ENCODE measurements at places on chromosomes 5 and 9.

DNA sequence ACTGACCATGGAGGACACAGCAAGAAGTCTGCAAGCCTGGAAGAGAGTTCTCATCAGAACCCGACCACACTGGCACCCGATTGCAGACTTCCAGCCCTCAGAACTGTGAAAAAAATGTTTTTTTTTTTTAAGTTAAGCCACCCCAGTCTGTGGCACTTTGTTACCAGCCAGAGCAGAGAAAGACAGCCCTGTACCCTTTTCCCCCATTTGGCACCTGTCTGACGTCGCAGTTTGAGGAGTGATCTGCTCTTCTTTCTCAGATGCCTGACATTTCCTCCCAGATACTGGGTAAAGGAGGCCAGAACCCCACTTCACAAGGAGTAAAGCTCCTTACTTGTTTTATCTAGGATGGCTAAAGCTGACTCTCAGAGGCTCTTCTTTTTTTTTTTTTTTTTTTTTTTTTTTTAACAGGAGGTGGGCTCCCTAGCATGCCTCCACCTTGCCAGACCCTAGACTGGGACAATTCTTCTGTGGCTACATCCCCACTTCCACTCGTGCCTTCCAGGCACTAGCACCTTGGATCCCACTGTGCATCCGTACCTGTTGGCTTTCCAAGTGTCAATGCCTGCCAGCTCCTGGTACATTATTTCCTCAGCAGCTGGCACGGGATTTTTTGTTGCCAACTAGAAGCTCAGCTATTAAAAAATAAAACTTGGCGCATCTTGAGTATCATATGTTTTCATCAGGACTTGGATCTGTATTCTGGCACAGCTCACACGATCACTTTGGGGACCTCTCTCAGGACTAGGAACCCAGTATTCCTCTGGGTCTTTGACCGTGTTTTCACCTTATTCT lies 14.4 kb downstream of the CAMK4 start:
- DNase-seq, result no peak

DNA sequence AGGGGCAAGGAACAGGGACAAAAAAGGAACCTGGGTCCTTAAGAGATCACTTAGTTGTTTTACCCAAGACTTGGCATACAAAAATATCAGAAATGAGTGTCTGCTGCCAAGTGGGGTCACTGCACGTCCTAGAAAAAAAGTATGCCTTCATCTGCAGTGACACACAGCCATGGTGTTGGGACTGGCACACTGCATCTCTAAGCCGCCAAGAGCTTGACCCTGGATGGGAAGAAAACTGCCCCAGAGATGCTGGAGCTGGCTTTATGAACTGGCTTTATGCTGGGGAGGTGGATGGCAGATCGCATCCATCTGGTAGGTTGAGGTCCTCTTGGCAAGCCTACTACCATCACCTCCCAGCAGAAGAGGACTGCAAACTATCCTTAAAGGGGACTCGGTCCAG lies 51.7 kb downstream of the IRF1 start:
- DNase-seq, result no peak

DNA sequence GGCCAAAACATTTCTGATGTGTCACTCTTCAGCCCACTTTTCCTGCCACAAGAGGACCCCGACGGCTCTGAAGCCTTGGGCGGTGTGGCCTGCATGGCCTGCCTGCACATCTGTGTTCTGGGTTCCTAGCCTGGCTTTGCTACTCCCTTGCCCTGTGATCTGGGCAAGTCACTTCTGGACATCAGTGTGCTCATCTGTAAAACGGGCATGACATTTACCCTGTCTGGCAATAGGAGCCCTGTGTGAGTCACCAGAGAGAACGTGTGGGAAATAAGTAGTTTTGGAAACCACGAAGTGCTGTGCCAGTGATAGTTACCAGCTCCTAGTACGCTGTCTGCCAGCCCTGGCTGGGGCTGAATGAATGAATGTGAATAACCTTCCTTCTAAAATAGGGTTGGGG lies 90.8 kb downstream of the MACROH2A1 start:
- no peak for DNase-seq

- no peak for DNase-seq
Measured at GRCh38 chr5:622359-622758, 10.2 kb downstream of the CEP72 start.

GRCh38 chr9:106717686-106718085 lies 145.3 kb upstream of the ZNF462 start:
- DNase-seq, result no peak

DNA sequence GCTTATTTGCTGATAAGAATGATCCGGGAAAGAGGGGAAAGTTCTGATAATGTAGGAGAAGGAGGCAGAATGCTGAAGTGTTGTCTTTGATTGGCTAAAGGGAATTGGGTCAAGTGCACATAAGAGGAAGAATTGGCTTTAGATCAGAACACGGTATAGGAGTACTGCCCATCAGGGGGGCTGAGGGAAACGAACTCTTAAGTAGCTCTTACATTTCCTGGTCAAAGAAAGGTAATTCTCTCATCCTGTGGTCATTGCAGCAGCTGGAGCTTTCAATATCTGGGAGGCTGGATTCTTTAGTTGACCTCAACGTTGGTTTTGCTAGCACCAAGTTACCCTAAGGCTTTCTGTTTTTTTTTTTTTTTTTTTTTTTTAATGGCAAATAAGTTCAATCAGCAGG lies 178.7 kb upstream of the NR3C1 start:
- no peak for DNase-seq

- no peak for DNase-seq
Measured at GRCh38 chr5:123285122-123286023, 137.8 kb downstream of the CEP120 start.

DNA sequence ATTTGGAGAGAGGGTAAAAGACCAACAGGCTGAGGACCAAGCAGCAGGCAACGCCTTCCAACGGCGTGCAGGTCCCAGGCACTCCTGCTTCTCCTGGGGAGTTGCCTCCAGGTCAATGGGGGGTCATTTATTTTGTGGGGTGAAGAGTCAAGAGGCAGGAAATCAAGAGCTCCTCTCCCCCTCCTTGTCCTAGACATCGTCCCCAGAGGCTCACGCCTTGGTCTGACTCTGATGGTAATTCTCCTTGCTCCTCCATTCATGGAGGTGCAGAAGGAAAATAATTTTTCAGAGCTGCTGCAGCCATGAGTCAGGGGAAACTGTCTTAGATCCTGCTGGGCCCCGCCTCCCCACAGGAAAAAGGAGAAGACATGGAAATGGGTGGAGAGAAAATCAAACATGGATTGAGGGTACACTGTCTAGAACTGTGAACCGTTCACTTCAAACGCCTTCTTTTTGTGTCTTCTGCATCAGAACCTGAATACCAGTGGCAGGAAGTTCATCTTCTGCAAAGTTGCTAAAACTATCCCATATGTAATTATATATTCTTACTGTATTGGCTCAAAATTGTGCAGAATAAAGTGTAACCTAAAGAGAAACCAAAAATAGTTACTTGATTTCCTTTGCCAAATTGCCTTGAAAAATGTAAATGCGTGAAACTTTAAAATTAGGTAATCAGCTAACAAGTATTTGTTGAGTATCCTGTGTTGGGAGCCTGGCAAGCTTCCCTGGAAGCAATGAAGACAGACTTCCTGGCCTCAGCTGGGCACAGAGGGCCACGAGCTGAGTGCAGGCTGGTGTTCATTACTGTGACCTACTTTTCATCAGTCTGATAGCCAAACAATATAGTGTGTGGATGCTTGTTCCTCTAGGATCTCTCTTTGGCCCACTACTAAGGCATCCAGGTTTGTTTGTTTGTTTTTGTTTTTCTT lies 142.0 kb downstream of the CMYA5 start:
- no peak for DNase-seq

GRCh38 chr9:97382099-97382718 lies 29.7 kb upstream of the TDRD7 start:
- DNase-seq, result no peak

DNA sequence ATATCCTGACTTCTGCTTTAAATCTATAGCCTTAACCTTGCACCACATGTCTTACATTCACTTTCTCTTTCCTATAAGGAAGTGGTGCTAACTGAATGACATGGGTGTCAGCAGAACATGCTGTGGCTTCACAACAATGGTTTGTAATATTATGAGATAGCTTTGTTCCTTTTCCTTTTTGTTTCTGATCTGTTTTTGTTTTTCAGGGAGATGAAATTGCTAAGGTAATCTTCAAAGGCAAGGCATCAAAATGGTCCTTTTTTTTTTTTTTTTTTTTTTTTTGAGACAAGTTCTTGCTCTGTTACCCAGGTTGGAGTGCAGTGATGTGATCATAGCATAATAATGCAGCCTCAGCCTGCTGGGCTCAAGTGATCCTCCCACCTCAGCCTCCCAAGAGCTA lies 53.6 kb upstream of the RANBP6 start:
- no peak for DNase-seq

DNA sequence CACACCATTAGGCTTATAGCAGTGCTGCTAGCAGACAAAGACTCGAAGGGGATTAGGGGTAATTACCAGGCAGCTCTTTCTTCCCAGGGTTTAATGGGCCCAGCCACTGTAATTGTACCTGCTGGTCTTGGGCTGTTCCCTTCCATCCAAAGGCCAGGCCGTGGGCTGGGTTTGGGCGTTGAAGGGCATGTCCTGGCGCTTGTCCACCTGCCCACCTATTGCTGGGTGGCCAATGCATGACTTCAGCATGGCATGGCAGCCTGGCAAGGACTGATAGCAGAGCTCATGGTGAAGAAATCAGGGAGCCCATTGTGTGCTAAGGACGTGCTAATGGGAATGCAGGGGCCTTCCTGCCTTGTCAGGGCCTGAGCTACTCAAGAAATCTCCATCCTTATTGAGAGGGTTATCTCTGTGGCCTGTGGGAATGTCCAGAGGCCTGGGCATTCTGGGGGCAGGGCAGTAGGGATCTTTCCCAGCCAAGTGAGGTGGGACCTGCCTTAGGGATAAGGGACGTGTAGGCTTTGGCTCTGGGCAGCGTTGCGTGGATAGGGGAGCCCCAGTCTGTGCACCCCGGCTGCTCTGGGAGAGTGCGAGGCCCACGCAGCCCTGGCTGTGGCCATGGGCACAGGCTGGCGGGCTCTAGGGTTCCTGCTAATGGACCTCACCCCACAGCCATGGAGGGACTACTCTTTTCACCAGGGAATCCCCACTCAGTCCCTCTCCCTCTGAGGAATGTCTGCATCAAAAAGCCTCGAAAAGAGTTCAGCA lies 116.1 kb upstream of the PITX1 start:
- DNase-seq, result no peak

GRCh38 chr9:4590430-4591122 lies 71.5 kb upstream of the PLPP6 start:
- DNase-seq, result no peak

DNA sequence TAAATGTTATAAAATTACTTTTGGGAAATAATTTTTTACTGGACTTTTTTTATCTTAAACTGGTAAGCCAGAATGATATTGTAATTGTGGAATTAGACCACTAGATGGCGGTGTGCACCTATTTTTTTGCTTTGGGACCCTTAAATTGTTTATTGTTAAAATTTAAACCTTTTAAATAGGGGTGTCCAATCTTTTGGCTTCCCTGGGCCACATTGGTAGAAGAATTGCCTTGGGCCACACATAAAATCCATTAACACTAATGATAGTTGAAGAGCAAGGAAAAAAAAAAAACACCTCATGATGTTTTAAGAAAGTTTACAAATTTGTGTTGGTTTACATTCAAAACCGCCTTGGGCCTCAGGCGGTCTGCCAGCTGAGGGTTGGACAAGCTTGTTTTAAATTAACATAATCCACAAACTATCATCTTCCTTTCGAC lies 28.4 kb upstream of the GADD45G start:
- no peak for DNase-seq

DNA sequence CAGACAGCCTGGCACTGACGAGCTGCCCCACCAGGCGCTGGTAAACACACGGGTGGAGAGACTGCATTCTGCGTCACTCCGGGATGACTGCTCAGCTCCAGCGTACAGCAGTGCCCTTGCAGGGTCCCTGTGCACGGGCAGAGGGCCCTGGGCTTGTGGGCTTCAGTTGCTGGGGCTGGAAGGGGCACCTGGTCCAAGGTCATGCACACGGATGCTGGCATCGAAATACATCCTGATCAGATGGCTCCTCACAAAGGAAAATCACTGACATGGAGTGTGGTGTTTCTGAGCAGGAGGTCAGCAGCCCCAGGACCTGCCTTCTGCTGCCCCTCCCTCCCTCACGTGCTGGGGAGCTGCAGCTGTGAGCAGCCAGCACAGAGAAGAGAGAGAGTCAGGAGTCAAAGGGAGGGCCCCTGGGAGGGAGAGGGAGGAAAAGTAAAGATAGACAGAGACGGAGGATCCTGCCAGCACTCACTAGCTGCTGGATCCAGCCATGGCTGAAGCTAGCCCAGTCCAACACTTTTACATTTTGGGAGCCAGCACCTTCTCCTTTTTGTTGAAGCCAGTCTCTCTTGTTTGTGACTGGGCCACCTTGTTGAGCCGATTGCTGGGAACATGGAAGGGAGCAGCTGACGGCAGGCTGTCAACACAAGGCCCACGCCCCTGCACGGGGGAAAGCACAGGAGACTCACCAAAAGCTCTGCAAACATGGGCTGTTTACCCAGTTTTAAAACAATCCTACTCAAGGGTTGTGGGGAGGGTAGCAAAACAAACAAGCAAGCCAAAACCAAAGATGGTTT lies 166.5 kb upstream of the PHYKPL start:
- no peak for DNase-seq

GRCh38 chr5:99320436-99320835 lies 391.6 kb upstream of the CHD1 start:
- DNase-seq, result no peak

- DNase-seq, result no peak
Measured at GRCh38 chr9:130583271-130583670, 3.9 kb downstream of the FUBP3 start.

- no peak for DNase-seq
Measured at GRCh38 chr9:111036429-111036789, 1.9 kb downstream of the LPAR1 start.

GRCh38 chr5:44334622-44335021 lies 54.6 kb downstream of the FGF10 start:
- DNase-seq, result no peak

GRCh38 chr5:115379622-115380344 lies 83.3 kb upstream of the CCDC112 start:
- no peak for DNase-seq

All from NCI-H2081 treated with DMSO at 0.1 percent for 48 hours (cell line).